ENCODE measurements at places on chromosomes 1 and 21.

GRCh38 chr1:220124542-220124941 is 30.6 kb downstream of the IARS2 start:
- no peak for DNase-seq

- DNase-seq = no peak
Observed at GRCh38 chr1:107183011-107183410, 42.2 kb downstream of the NTNG1 start.

DNA sequence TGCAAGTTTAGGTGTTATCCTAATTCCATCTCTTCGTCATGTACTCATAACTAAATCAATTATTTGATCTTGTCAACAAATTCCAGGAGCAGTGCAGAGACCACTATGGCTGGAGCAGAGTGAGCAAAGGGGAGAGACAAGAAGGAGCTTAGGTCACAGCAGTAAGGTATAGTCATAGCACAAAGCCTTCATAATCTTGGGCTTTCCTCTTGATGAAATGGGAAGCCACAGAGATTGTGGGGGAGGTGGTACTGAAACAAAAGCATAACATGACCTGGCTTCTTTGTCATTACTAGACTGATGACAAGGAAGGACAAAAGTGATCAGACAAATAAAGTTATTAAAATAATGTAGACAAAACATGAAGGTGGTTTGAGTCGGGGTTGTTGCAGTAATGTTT is 60.1 kb upstream of the PTGS2 start:
- no peak for DNase-seq

DNA sequence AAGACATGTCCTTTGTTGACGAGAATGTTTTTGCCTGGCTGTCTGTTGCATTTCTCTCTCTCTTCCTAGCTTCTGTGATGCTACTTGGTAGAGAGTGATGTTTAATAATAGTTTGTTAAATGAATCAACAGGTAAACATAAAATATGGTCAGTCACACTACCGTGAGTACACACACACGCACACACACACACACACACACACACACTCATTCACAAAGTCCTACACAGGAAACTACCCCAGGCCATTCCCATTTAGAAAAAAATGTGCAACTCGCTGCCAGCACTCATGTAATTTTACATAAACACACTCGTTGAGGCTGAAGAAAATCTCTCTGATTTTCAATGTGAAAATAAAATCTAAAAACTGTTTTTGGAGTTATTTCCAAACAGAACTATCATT is 38.7 kb downstream of the RUNX1 start:
- no peak for DNase-seq

DNA sequence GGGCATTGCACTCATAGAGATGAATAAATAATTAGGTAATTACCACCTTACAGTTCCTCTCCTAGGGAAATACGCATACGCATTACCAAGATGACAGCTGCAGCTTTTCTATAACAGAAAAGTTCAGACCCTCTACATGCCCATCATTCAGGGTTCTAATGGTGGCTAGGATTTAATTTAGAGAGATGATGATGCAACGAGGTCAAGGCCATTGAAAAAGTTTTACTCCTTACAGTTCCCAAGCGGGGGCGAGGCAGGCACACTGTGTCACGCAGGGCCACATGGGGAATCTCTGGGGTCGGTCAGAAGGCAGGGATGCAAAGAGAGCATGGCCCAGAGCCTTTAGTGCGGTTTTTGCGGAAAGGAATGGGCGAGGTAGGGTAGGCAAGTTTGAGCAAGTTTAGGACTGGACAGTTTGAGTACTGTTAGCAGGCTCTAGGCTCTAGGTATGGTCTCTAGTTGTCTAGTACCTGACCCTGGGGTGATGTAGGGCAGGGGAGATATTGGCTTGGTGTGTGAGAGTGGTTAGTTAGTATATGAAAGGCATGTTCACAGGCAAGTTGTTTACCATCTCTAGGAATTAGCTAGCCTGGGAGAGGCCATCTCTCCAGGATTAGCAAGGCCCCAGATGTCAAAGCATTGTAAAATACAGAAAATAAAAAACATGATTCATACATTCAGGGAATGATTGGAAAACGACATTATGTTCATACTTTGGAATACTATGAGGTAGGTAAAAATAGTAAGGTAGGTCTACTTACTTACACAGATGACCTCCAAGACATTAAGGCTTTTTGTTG is 29.6 kb upstream of the ID3 start:
- no peak for DNase-seq

DNA sequence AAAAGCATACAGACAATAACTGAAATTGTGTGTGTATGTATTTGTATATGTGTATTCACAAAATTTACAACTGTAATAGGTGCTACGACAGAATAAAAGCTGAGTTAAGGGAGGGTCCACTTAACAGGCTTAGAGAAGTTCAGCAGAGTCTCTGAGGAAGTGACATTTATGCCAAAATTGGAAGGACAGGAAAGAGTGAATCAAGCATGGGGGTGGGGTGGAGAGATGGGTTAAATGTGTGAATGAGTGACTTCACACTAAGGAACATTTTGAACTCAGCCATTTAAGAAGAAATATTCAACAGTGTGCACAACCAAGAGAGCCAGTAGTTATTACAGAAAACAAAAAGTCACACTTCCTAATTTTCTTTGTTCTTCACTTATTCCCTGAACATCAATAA is 53.8 kb upstream of the RGS1 start:
- DNase-seq = no peak

- DNase-seq = no peak
Observed at GRCh38 chr1:166490437-166490991, 323.7 kb upstream of the FAM78B start.
